ENCODE measurements at places on chromosomes 11 and 22. TPM values are rescaled to one million over a fixed set of nuclear protein-coding genes. Genes with fewer than 3 reads are reported as not detected.

- no peak for DNase-seq
Observed at GRCh38 chr11:125262830-125263218, 98.3 kb downstream of the PKNOX2 start.

- DNase-seq: no peak
Observed at GRCh38 chr11:125082611-125083311, 19.7 kb downstream of the SLC37A2 start.

GRCh38 chr11:19631712-19632498 is 80.7 kb upstream of the NAV2 start:
- DNase-seq: no peak

- peak; percentile 90 for DNase-seq
Observed at GRCh38 chr22:43812149-43812842, at the start of gene EFCAB6. EFCAB6 (minus strand) TSS chr22:43812305; CDS start chr22:43782318, 29,987 bp downstream.

GRCh38 chr11:11034476-11034875 is 176.6 kb upstream of the ZBED5 start:
- DNase-seq: no peak

DNA sequence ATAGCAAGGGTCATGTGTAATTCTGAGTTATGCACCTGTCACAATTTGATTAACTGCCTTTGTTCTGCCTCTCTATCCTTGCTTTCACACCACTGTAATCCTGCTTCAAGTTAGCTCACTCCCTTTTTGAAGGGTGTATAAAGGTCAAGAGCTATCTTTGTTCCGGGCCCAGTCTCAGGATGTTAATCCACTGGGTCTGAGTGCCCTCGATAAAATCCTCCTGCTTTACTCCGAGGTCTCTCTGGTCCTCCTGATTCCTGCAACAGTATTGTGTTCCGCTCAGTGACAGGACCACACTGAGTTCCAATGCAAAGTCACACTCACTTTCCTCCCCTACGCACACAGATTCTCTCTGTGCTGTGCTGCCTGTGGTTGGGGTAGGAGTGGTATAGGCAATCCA is 186.5 kb downstream of the DYNC2H1 start:
- DNase-seq: no peak

- DNase-seq: no peak
Observed at GRCh38 chr11:73259406-73260126, 12.6 kb upstream of the P2RY6 start.

GRCh38 chr11:33735271-33736147 is 714 bp downstream of the CD59 start:
- no peak for DNase-seq

DNA sequence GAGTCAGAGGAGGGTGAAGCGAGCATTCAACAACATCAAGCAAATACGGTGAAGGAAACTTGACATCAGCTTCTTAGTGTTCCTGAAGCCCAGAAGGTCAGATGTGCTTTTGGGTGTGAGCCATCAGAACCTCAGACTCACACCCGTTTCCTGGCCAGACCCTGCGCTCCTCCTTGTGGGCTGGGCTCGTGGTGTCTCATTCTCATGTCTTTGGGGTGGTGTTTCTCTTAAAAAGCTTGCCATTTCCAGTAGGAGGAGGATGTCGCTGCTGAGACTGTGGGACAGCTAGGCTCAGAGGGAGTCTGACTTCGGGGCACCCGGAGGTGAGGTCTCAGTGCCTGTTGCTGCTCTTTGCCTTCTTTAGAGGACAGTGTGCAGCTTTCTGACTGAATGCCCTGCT is 24.2 kb downstream of the PPFIBP2 start:
- DNase-seq: no peak

- no peak for DNase-seq
Observed at GRCh38 chr11:5973530-5973929, 5.2 kb upstream of the OR56A5 start.

LRRC51 gene
- 4.6 TPM for total RNA-seq

KCNK4 gene
- not detected for total RNA-seq

SF1 gene
- 411 TPM for total RNA-seq

MIOX gene
- total RNA-seq: not detected

ATM gene
- 59.8 TPM for total RNA-seq

Measured in omental fat pad (tissue), 4 donors.